Kidney capillary endothelial cell (primary cell): ENCODE measurements at places on chromosomes 5 and 9.

DNA sequence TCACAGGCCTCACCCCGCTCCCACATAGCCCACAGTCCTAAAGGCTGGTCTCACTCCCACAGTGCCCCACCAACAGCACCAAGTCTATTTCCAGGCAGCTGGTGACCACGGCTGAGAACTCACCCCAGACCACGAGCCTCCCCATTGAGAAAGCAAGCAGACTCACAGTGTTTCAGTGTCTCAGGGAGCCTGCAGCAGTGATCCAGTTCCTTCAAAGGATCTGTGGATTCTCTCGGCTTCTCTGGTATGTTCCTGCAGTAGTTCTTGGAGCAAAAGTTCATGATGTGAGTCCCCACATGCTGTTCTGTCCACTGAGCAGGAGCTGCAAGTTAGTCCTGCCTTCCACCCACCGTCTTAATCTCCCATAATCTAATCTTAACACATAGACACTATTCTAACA lies 185.3 kb upstream of the CDH6 start:
- no peak for DNase-seq

- no peak for DNase-seq
These were observed 207.4 kb downstream of the ARRDC3 start for GRCh38 chr5:91175708-91176107.

- no peak for DNase-seq
These were observed 2.4 kb downstream of the CKMT2 start for GRCh38 chr5:81235287-81236072.

DNA sequence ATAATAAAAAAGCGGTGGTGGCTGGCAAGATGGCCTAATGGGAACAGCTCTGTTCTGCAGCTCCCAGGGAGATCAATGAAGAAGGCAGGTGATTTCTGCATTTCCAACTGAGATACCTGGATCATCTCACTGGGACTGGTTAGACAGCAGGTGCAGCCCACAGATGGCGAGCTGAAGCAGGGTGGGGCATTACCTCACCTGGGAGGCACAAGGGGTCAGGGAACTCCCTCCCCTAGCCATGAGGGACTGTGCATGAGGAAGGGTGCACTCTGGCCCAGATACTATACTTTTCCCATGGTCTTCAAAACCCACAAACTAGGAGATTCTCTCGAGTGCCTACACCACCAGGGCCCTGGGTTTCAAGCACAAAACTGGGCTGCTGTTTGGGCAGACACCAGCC lies 45.6 kb upstream of the PTGER4 start:
- no peak for DNase-seq

DNA sequence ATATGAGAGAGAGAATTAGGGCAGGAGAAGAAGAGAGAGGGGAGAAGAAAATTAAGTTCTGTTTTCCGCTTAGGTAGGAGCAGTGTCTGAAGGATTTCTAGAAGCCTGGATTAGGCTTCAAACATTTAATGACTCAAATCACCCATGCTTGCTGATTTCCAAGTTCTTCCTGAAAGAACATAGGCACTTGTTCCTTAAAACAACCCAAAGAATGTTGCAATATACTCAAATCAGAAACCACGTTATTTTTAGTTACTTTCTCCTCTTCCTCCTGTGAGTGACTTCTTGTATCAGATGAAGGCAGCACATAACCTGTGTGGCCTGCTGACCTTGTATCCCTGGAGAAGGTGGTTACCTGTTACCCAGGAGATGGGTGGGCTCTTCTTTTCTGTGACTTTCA lies 351.5 kb upstream of the KLF4 start:
- no peak for DNase-seq

DNA sequence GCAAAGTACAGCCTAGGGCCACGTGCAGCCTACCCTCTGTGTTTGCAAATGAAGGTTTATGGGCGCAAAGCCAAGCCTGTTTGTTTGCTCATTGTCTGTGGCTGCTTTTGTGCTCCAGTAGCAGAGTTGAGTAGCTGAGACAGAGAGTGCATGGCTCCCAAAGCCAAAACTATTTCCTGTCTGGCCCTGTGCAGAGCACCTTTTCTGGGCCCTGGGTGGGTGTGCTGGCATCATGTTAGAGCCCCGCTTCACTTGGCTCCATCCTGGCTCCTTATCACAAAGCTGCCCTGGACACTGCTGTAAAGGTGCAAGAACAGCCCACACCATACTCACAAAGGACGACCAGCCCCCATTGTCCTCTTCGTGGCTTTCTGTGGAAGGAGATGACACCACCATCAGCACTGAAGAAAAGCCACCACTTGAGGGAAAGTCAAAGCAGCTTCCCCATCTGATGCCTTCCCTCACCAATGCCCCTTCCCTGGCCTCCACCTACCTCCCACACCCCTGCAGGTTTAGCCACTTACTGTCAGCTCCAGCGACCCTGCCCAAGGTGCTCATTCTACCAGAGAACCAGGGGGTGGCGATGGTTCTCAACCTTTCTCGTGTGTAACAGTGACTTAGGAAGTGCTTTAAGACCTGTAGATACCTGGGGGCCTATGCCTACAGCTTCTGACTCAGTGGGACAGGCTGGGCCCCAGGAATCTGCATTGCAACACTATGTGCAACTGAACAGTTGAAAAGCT lies 23.4 kb downstream of the LCP2 start:
- no peak for DNase-seq

GRCh38 chr9:93226819-93227218 lies 42.9 kb downstream of the WNK2 start:
- no peak for DNase-seq

DNA sequence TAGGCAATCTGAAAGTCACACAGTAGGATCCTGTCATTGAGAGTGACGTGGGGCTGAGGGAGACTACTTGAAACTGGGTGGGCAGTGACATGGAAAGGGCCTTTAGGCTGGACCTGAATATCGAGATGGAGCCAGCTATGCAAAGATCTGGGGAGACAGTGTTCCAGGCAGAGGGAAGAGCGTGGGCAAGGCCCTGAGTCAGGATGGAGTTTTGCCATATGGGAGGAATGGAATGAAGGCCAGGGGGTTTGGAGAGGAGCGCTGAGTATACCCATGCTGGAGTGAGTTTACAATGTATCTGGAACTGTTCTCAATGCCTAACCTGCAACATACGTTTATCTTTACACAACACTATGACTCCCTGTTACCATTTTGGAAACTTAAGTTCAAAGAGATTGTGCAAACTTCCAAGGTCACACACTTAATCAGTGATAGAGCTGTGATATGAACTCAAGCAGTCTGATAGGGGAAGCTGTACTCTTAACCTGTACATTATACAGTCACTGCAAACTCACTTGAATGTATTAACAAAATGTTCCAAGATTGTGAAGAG lies 33.5 kb downstream of the INSYN2B start:
- no peak for DNase-seq

DNA sequence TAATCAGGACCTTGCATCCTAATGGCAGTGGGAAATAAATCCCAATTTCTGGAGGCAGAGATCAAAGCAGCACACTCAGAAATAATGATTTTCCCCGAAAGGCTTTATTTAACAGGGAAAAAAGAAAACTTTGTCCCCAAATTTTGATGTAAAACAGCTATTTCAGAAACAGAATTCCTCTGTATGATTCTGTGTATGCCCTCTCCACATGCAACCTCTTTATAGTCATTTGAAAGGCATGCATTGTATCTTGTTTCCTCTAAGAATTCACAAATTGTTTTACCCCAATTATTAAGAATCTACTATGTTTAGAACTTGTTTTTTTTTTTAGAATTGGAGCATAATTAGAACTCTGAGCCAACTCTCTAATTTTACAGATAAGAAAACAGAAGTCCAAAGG lies 2.7 kb upstream of the PTAR1 start:
- DNase-seq = no peak

DNA sequence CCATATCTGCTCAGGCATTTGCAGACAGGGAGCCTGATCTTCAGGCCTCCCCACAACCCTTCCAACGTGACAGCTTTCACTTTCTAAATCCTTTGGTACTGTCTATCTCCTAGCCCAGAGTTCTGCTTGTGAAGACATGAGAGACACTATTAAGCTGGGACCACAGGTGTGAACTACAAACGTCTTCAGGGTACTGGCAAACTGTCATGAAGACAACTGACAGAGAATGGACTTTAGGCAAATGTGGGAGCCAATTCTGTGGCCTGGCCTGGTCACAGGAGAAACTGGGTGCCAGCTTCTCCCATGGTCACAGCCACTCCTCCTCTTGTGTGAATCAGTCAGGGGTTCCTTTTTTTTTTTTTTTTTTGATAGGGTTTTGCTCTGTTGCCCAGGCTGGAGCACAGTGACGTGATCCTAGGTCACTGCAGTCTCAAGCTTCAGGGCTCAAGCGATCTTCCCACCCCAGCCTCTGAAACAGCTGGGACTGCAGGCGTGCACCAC lies 10.4 kb downstream of the TRIM14 start:
- DNase-seq = no peak

- DNase-seq = no peak
These were observed 463.2 kb upstream of the KLF4 start for GRCh38 chr9:107952773-107953172.

- no peak for DNase-seq
These were observed 134.2 kb downstream of the SPATA31D1 start for GRCh38 chr9:82122731-82123130.

DNA sequence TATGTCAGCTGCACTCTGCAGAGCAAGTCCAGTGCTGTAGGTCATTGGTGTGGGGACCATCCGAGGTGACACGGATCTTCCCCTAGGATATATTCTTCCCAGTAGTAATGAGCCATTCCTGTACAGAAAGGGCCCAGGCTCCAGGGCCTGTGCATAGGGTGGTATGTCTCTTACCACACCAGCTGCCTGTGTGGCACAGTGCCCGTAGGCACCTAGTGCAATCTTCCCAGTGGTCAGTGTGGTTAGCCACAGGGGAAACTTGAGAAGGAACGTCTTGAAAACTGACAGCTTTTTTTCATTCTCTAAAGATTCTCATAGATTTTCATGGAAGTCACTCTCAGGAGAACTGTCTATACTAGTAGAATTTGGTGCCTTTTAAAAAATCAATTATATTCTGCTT lies 39.8 kb downstream of the CYSTM1 start:
- DNase-seq = no peak

DNA sequence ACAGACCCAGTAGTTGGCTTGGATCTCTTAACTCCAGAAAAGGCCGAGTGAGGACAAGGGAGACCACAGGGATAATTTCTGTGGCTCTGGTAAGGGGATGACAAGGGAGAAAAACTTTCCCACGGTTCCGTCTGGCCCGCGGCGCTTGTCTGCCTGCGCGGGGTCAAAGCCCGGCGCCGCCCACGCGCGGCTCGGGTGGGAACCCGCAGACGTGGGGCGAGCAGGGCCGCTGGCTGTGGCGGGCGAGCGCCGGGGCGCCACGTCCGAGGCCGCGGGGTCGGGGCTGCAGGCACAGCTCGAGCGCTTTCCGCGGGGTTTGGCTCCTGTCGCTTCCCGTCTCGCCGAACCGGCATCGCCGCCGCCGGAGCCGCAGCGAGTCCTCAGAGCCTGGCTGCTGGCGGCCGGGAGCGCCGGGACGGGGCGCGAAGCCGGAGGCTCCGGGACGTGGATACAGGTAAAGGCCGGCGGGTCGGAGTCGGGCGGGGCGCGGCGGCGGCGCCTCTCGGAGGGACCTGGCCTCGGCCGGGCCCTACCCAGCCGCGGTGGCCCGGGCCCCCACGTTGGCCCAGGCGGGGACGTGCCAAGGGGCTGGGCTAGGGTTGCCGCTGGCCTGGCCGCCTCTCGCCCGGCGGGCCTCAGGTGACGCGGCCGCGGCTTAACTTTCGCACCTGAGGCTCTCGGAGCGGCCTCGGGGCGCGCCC lies at the start of gene RNF180:
Gene RNF180 (plus strand): TSS at position 344 of the 701 bp plus-strand sequence. CDS start 34,965 bp downstream, outside the sequence.
- DNase-seq = no peak
